ENCODE measurements at places on chromosomes 3 and 15.
A peak's percentile ranks its signal among the peaks of the same experiment; 100 is the strongest.

- DNase-seq = no peak
Measured at GRCh38 chr3:127166501-127167065, 26.3 kb upstream of the PRR23E start.

- no peak for DNase-seq
Measured at GRCh38 chr15:44250566-44251205, 37.8 kb upstream of the GOLM2 start.

DNA sequence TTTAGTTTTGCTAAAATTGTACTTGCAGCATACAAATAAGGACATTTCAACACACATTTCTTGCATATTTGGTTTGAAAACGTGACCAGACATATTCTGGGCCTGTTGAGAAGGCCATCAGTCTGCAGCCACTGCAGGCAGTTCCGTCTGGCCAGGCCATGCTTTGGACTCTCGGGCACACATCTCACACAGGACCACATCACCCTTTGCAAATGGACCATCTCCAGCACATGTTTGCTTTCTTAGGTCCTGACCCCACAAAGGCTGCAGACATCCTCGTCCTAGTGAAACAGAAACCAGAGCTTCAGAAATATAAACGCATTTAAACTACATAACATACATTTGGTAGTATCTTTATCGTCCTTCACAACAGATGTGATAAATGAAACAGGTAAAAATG lies 24.1 kb downstream of the GABRA5 start:
- no peak for DNase-seq

- no peak for DNase-seq
Measured at GRCh38 chr15:85011160-85011571, 29.5 kb downstream of the PDE8A start.

DNA sequence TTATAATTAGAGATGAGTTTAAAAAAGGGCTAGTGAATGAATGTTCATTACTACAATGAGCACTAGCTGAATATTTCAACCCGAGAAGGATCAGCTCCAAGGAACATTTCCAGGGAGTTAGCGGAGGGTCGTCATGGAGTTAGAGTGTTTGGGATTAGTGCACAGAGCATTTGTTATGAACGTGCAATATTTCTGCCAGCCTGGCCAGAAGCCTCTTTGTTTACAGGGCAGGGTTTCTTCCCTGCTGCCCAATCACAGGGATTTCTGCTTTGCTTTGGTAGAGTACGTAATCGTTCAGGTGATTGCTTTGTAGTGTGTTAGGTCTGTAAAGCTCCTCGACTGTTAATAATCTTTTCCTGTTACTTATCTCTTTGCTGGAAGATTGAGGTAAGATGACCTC lies 5.9 kb downstream of the CGNL1 start:
- peak; percentile 59 for DNase-seq

DNA sequence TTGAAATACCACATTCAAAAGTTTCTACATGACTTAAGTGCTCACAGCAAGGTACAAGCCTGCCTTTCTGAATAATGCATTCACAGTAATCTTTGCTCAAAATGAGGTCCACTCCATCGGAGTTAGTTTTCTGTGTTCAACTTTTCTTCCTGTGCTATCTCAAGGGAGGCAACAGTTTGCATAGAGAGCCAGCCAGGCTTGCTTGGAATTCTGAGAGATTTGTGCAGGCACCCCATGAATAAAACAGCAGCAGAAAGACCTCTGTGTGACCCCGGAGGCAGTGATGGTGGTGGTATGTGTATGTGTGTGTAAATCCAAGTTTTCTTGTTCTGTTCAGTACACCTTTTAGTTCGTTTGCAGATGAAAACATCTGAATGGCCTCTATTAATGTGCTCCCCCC lies 124.0 kb downstream of the ADAMTS9 start:
- peak; percentile 66 for DNase-seq

DNA sequence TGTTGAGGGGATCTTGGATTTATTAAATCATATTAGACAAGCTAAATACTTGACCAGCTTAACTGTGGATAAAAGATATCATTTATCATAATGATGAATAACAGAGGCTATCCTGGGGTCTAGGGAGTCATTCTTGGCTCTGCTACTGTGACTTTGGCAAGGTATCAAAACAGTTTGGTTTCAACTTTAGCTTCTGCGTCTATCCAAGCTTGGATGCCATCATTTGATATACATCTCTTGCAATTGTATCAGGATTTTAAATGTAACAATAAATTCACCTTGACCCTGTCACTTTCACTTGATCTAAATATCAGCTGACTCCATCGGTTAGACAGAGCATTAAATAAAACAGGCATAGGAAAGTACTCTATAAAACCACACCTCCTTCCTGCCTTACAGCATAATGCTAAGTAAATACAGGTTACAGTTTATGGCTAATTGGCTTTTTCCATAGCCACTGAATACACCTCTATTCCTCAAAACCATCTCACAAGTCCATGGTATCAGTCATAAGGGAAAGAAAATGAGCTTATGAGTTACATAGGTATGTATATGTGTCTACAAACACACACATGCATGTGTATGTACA lies 262.9 kb downstream of the CTNNB1 start:
- no peak for DNase-seq

- DNase-seq = no peak
Measured at GRCh38 chr3:137191133-137191923, 233.5 kb downstream of the IL20RB start.

DNA sequence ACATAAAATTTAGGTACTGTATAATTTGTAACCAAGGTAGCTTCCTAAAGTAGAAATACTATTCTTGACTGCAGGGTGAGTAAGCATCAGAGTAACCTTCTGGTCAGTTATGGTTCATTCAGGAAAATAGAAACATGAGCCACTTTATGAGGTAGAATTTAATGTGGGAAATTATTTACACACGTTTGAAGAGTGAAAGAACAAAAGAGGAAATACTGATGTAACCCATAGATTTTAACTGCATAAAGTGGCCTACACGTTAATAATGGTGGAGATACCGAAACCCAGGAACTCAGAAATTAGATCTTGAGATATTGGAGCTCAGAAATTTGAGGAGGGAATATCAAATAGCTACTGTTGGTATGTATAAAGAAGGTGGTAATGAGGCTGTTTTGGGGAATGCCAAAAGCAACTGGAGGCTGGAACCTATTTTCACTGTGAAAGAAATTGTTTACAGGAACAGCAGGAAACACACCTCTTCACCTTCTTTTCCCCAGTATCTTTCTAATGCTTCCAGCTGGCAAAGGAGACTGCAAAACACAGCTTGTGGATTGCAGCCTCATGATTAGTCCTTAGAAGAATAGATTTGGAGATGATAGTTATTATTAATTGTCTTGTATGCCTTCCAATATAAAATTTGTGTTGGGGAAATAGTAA lies 216.1 kb downstream of the DOCK3 start:
- DNase-seq = no peak

- DNase-seq = peak; percentile 53
Measured at GRCh38 chr3:195221015-195221853, 49.7 kb downstream of the XXYLT1 start.

DNA sequence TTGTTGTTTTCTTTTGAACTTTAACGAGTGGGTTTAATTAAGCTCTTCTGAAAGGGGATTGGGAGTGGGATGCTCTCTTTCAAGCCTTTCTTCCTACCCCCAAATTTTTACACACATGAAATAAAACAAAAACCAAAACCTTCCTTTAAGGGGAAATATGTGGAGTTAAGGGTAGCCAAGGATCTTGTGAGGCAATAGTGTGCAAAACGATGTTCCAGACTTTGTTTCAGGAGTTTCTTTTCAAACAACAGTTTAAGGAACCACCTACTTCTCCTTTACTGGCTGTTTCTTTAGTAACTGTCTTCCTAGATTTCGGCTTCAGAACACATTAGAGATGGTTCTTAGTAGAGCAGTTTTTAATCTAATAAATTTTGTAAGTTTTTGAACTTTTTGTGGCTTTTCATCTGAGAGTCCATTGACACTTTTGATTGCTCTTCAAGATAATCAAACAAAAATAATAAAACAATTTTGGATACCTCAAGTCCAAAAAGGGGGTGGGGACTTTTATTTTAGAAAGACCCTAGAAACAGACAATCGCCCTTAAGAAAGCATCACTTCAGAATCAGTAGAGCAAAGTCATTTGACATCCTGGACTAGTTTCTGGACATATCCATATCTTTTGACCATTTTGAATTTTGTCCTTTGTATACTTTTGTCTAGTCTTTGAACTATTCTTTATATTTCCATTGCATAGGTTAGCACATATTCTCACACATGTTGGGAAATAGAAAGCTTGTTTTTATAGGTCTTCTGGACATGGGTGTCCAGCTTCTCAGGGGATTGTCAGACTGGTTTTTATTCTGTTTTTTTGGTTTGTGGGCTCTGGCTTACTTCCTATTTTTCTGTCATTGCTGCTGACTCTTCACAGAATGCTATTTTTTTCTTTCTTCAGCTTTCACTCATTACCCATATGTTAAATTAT lies 6.0 kb downstream of the DIPK2A start:
- DNase-seq = peak; percentile 73

- no peak for DNase-seq
Measured at GRCh38 chr3:61877359-61878138, 316.2 kb downstream of the PTPRG start.

GRCh38 chr15:41848631-41849030 lies 10.0 kb downstream of the PLA2G4B start:
- DNase-seq = no peak

DNA sequence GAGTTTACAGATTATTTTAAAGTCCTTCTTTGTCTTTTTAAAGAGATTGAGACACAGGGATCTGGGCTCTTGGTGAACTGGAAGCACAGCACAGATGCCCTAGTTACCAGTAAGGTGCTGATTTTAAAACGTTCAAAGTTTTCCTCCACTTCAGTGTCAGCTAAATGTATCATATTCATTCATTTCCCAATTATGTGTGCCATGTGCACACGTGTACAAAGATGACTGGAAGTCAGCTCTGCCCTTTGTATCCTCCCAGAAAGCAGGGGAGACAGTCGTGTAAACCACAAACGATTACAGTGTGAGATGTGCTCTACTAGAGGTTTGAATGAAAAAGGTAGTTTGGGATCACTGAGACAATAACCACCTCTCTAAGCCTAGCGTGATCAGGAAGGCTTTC lies 730 bp downstream of the ZKSCAN7 start:
- peak; percentile 3 for DNase-seq

DNA sequence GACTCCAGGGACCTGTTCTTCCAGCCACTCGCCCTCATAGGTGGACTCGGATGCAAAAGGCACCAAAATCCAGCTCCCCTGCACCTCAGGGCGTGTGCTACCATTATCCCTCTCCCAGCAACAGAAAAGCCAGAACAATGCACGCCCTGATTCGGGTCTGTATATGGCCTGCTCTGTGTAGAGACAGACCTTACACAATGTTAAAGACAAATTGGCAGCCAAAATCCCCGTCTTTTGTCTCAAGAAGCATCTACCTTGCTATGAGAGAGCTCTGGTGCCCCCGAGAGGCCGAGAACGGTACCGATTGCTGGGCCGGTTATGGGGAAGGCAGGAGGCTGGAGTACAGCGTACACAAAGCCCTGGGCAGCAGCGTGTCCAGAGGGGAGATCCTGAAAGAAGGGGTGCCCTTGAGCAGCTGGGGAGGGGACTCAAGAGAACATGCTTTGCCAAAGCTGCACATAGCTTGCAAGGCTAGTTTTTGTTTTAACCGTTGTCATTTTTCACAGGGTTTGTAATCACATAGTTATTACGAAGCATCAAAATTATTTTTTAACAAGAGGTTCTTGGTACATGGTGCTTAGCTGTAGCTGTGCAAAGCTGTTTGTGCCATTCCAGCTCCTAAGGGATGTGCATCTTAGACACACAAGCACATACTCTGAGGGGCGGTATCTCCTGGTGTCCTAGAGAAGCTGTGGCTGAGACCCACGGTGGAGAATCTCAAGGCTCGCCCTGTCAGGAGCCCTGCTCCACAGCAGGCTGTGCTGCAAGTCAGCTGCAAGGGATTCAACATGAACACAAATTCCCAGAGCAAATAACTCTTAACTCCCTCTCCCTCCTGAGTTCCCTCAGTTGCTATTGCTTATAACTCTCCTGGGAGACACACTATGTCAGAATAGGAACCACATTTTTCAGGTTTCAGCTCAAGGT lies 461.5 kb upstream of the PPP2R3A start:
- DNase-seq = peak; percentile 81

GRCh38 chr3:197680955-197681521 lies 55.7 kb downstream of the RUBCN start:
- DNase-seq = no peak

GRCh38 chr15:57421551-57421950 lies 45.2 kb downstream of the CGNL1 start:
- no peak for DNase-seq

GRCh38 chr3:32813180-32813579 lies 4.6 kb upstream of the TRIM71 start:
- no peak for DNase-seq

DNA sequence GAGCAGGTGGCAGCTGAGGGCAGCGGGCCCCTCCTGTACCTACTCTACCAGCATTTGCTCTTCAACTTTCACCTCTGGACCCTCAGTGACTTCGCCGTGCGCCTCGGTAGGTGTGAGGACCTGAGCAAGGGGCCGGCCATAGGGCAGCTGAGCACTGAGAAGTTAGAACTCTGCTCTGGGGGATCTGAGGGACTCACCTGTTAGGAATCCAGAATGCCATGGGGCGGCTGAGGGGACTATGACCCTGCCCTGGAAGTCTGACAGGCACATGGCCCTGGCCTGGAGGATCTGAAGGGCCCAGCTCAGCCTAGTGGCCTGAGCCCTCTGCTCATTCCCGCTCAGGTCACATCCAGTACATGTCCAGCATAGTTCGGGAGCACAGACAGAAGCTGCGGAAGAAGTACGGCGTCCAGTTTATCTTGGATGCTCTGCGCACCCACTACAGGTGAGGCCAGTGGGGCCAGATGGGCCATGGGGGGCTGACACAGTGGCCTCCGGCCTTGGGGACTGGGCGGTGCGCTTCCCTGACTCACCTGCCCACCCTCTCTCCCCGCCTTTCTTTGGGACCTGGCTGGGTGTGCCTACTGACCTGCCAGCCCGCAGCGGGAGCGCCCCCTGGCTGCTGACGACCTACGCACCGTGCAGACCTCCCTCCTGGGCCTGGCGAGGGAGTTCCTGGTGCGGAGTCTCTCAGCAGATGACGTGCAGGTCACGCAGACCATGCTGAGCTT lies 18.8 kb downstream of the NBEAL2 start:
- no peak for DNase-seq

DNA sequence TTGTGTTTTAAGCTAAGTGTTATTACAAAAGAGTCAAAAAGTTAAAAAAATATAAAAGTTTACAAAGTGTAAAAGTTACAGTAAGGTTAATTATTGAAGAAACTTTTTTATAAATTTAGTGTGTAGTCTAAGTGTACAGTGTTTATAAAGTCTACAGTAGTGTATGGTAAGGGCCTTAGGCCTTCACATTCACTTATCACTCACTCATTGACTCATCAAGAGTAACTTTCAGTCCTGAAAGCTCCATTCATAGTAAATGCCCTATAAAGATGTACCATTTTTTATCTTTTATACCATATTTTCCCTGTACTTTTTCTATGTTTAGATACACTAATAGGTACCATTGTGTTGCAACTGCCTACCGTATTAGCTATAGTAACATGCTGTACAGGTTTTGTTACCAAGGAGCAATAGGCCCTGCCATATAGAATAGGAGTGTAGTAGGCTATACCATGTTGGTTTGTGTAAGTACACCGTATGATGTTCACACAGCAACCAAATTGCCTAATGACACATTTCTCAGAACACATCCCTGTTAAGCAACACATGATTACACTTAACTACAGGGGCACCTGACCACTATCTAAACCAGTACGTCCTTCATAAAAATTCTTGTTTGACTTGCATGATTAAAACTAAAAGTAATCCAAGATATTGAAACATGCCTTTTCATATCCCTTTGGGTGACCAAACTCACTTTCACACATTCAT lies 17.2 kb downstream of the RAD18 start:
- DNase-seq = no peak

GRCh38 chr15:64460724-64461720 lies 644 bp downstream of the ZNF609 start:
- peak; percentile 89 for DNase-seq
